ENCODE measurements at places on chromosomes 16 and 17.

DNA sequence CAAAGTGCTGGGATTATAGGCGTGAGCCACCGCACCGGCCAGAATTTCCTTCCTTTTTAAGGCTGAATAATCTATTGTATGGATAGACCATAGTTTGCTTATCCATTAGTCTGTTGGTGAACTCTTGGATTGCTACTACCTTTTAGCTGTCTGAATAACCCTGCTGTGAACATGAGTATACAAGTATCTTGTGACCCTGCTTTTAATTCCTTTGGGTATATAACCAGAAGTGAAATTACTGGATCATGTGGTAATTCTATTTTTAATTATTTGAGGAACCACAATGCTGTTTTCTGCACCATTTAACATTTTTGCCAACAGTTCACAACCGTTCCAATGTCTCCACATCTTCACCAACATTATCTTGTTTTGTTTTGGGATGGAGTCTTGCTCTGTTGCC, 4.6 kb upstream of the OTOA start:
- no peak for DNase-seq

GRCh38 chr17:52271781-52272180, 113.3 kb upstream of the CA10 start:
- no peak for DNase-seq

GRCh38 chr17:31369266-31369665, 22.2 kb upstream of the RAB11FIP4 start:
- no peak for DNase-seq

DNA sequence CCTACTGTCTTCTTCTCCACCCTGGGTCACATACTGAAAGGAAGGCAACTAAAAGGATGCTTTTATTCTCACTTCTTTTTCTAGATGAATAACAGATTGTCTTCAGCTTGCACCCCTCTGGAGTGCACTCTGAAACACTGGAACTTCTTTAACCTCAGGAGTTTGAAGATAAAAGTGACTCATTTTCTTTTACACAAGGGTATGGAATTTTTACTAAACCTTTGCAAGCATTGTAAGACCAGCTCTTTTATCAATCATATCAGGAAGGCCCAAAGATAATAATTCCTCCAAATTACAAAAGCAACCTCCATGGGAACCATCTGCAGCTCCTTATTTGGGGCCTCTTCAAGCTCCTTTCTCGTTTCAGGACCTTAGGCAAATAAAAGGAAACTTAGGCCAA, 193.5 kb upstream of the KIF2B start:
- no peak for DNase-seq

DNA sequence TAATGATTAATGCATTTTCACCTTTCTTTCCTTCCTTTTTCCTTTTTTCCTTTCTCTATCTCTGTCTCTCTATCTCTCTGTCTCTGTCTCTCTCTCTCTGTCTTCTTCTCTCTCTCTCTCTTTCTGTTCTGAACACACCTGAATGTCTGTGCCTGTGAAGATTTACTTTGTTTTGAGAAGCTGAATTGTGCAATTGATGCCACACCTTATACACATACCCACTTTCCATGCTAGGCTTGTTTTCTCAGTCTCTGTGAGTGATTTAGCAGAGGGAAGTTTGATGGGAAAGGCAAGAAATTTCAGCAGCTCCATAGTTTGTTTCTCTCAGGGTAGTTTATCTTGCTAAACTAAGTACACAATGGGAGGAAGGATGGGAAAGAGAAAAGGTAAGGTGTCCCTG, 9.3 kb upstream of the CAPNS2 start:
- no peak for DNase-seq

GRCh38 chr16:9258423-9259051, 167.1 kb downstream of the HAPSTR1 start:
- peak; percentile 16 for DNase-seq

DNA sequence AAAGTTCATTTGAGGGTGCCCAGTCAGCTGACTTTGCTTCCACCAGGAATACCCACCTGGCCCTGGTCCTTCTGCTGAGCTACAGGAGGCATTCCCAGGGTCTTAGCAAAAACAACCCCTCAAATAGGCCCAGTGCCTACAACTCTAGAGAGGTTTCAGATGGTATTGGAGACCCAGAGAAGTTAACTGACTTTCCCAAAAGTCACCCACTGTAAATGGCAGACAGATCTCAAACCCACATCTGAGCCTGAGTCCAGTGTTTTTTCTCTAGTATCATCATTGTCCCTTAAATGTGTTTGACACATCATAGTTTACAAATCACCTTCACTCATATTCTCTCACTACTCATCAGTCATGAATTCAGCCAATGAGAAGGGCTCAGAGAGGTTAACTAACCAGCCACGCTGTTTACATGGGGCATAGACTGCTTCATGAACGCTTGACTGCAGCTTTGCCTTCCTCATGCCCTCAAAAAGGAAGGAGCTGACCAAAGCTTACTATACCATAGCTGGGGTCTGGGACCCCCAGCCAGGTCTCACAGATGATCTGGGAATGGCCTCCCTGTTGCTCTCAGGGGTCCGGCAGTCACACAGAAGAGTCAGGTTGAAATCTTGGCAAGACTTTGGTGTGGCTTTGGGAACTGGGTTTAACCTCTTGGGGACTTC, 3.7 kb downstream of the PHOSPHO1 start:
- DNase-seq: no peak

DNA sequence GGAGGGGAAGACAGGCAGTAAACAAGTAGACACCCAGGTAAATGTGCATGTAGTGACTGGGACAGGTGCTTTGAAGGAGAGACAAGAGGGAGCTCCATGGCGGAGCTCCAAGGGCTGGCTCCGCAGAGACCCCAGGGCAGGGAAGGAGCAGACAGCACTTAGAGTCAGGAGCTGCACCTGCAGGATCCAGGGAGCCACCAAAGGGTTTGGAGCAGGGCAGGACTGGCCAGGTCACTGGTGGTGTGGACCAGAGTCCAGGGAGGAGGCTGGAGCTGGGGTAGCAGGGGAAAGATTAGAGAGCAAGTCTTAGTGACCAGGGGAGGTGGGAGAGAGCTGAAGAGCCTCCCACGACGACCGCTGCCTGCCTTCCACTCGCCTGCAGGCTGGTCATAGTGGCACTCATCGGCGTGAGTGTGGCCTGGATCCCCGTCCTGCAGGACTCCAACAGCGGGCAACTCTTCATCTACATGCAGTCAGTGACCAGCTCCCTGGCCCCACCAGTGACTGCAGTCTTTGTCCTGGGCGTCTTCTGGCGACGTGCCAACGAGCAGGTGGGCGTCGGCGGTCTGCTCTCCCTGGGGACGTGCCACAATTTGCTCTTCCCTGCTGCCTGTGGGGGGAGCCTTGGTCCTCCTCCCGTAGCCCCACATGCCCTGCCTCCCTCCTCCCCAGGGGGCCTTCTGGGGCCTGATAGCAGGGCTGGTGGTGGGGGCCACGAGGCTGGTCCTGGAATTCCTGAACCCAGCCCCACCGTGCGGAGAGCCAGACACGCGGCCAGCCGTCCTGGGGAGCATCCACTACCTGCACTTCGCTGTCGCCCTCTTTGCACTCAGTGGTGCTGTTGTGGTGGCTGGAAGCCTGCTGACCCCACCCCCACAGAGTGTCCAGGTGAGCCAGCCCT, 14.7 kb upstream of the FAM83G start:
- DNase-seq: no peak

GRCh38 chr17:34300652-34301370, 15.3 kb downstream of the CCL11 start:
- DNase-seq: no peak

- DNase-seq: no peak
Observed at GRCh38 chr16:48102083-48103008, 53.4 kb downstream of the ABCC12 start.

DNA sequence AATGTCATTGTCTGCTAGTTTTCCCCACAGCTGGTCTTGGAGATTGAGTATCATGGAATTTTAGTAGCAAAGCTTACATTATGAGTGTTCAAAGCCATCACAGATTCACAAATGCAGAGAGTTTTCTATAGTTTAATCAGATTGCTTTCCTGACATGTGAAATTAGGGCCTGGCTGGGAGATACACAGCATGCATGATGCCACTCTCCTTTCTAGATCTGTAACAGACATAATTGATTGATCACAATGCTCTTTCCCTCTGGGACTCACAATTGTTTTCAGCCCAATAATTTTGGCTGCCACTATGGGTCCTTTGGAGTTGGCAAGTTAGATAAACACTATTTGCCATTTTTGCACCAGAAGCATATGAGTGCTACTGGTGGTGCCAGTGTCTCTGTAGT, 132.5 kb downstream of the SPACA3 start:
- no peak for DNase-seq

- peak; percentile 5 for DNase-seq
Observed at GRCh38 chr16:50678531-50678930, 2.6 kb downstream of the SNX20 start.

GRCh38 chr16:69225121-69225520, 38.2 kb downstream of the SNTB2 start:
- DNase-seq: no peak

DNA sequence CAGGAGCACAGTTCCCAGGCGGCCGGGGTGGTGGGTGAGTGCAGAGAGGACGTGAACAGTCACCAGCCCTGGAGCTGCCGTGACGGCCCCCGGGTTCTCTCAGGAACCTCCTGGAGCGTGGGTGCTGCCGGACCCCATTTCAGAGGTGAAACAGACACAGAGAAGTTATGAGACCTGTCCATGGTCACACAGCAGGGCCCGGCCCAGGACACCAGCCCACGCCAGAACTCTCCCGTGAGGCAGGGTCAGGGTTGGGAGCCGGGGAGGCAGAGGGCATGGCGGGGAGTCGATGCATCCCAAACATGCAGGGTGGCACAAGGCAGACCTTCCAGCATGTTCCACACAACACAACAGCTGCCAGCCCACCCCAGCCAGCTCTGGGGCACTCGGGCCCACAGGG, 3.8 kb upstream of the PVALEF start:
- no peak for DNase-seq

DNA sequence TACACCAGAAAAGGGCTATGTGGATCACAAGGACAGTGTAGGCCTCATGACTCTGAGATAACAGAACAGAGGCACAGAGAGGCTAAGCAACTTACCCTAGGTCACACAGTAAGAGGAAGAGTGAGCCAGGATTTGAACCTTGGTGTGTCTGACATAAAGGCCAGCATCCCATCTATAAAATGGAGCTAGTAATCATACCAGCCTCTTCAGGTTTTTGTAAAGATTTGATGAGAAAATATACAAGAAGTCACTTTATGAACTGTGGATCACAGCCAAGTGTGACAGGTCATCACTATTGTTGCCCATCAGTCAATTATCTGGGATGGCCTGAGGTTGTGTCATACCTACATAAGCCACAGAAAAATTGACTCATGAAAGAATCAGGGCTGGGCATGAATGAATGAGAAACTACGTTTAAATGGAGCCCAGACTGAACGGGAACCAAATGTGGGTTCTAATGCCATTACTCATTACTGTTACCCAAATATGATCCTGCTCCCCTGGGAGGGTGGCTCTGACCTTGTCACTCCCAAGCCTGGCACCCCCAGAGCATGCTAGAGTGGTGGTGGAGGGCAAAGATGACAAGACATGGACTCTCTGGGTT, 21.0 kb downstream of the FBXO39 start:
- no peak for DNase-seq

- no peak for DNase-seq
Observed at GRCh38 chr17:35596530-35597233, 9.6 kb downstream of the AP2B1 start.

GRCh38 chr17:5379351-5380107, 39.9 kb downstream of the NUP88 start:
- no peak for DNase-seq

DNA sequence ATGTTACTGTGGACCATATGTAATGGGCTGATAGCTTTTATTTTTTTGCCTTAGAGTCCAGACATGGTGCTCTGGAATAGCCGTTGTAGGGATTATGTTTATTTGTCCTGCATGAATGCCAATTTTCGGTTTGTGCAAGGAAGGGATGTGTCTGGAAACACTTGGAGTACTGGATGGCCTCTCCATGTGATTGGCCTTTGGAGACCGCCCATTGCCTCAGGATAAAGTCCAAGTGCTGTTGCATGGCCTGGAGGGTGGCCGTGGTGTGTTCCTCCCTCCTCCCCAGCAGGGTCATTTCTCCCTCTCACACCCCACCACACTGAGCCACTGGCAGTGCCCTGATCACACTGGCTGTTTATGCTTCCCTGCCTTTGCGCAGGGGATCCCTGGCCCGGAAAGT, 93.9 kb downstream of the MSI2 start:
- no peak for DNase-seq

- DNase-seq: no peak
Observed at GRCh38 chr16:82523815-82524214, 103.0 kb upstream of the CDH13 start.

- no peak for DNase-seq
Observed at GRCh38 chr17:10843811-10844210, 5.9 kb upstream of the PIRT start.

DNA sequence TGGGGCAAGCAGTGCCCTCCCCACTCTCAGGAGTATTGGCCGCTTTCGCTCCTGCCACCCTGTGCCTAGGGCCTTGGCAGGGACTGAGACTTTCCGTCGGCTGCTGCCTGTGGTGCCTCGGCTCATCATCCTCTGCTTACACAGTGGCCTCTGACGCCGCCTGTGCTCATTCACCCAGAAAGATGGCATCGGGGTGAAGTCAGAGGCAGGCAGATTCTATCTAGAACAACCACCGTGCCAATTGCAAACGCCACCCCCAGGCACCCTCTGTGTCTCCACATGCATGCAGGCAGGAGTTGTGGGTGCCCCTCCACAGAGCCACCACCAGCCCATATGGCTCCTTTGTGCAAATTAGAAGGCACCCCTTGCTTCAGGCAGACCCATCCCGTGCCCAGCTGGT, 154.2 kb upstream of the GSE1 start:
- DNase-seq: no peak

DNA sequence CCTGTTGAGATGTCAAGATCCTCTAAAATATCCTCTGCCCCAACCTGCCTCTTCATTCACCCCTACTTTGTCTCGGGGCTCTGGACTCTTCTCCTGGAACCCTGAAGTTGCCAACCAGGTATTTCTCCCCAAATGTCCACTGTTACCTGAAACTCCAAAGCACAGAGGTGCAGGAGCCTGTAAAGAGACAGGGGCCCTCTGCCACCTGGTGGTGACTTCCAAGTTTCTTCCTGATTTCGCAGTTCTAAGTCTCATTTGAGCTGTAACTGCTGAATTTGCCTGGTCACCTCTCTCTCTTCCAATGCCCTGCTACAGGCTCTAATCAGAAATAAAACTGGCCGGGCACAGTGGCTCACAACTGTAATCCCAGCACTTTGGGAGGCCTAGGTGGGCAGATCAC, 77.1 kb upstream of the RCVRN start:
- no peak for DNase-seq

GRCh38 chr17:80008848-80009247, 26.8 kb downstream of the TBC1D16 start:
- no peak for DNase-seq

DNA sequence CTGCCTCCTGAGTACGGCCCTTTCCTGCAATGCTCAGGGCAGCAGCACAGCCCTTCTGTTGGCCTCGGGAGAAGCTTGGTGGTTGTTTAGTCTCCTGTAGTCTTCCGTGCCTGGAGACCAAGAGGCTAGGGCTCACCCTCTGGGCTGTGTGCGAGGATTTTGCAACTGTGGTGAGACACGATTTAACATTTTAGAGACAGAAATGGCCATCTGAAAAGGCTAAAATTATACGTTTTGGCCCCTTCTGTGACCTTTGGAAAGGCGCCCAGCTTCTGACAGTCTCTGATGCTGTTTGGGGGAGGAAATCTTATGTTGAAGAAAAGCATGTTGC, 33.1 kb downstream of the FOXL1 start:
- no peak for DNase-seq
